Smooth muscle cell of the brain vasculature (primary cell): ENCODE measurements at places on chromosomes 4 and X.

- no peak for DNase-seq
Measured at GRCh38 chr4:179750374-179750773, 2308.1 kb upstream of the AGA start.

DNA sequence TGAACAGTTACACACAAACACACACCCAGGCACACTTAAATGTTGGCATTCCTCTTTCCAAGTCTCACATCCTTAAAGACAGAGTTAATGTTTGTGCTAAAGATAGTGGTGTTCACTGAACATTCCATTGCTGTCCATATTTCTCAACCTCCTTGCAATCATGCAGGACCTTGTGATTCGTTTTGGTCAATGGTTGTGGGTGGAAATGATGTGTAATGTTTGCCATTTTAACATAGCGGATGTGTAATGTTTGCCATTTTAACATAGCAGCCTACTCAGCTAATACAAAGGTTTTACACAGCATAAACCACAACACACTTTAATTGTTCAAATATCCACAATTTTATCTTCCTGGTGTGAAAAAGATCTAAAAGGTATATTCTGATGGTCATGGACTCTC, 93.9 kb downstream of the CEP44 start:
- no peak for DNase-seq

DNA sequence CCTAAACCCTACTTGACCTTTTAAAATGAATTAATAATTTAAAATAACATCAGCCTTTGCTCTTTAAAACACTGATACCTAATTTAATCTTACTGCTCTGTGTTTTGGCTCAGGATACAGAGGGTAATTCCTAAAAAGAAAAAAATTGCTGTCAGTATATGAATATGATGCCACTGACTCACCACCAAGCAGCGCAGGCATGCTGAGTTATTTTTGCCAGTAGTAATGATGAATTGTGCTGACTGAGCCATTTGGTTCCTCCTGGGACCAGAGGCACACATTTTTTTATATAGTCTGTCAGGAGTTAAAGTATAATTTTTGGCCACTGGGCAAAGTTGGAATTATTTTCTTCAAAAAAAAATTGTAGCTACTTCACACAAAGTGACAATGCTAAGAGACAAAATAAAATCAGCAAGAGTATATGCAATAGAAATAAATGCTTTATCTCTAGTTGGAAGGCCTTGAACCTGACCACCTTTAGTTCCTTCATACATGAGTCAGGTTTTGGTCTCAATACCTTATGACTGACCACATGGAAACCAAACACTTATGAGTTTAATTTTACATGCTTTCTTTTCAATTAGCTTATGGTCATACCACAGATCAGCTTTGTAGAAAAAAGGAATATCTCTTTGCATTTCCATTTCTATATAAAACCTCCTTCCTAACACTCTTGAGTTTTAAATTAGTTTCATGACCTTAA, 115.1 kb downstream of the PPP3CA start:
- peak; percentile 62 for DNase-seq

DNA sequence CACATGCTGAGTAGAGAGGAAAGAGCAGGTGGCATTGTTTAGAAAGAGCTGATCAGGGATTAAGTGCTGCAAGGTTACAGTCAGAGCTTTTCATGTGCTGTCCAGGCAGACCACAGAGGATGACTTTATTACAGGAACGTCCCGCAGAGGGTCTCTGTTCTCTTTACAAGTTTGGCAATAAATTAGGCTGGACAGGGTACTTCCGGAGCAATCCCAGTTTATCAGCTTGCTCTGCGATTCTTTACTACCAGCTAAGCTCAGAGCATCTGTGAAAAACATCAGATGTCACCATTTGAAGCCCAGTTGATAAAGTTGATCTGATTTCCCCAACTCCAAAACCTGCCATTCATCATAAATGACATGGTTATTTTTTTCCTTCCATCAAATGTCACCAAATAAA, 633.1 kb downstream of the NLGN4X start:
- no peak for DNase-seq

- no peak for DNase-seq
Measured at GRCh38 chrX:64642482-64642881, 247.2 kb upstream of the MTMR8 start.

GRCh38 chrX:11100281-11101035, 10.7 kb upstream of the HCCS start:
- DNase-seq: peak; percentile 18

DNA sequence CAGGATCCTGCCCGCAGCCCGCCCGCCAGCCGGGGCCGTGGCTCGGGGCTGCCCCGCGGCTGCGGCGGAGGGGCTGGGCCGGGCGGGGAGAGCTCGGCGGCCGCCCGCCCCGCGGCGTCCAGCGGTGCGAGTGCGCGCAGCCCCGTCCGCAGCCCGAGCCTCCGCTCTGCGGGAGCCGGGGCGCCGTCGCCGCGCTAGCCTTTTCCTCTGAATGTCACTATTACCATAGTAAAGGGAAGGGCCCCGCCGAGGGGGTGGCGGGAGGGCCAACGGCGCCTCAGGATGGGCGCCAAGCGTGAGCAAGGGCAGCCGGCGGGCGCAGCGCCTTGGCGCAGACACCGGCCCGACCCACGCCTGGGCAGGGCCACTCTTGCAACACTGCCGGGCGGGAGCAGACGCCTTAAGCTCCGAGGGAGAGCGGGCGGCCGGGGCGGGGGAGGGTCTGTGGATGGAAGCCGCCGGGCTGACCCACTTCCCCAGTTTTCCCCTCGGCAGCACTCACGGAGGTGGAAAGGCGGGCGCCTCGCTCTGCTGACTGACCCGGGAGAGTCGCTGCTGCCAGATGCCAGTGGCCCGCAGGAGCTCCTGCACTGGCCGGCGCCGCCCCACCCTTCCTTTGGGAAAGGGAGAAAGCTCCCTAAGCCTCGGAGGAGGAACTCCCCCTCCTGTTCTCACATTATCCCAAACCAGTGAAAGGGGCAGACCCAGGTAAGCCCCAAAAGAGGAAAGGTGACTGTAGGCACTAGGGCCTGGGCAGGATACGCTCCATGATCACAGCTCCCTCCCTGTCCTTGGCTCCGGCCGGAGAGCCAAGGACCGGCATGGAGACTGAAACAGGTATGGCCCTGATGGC, 329.4 kb downstream of the HNRNPD start:
- DNase-seq: no peak

GRCh38 chr4:139596034-139596683, 40.1 kb upstream of the SETD7 start:
- DNase-seq: no peak

DNA sequence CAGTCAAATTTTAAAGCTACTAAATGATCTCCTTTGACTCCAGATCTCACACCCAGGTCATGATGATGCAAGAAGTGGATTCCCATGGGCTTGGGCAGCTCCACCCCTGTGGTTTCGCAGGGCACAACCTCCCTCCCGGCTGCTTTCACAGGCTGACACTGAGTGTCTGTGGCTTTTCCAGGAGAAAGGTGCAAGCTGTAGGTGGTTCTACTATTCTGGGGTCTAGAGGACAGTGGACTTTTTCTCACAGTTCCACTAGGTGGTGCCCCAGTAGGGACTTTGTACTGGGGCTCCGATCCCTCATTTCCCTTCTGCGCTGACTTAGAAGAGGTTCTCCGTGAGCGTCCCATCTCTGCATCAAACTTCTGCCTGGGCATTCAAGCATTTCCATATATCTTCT, 845.2 kb downstream of the PCDH18 start:
- DNase-seq: no peak

GRCh38 chrX:130915302-130915701, 12.3 kb upstream of the ENOX2 start:
- no peak for DNase-seq

GRCh38 chr4:159047478-159048165, 55.3 kb upstream of the RAPGEF2 start:
- DNase-seq: no peak

GRCh38 chr4:138698641-138699040, 316.9 kb upstream of the NOCT start:
- DNase-seq: no peak

DNA sequence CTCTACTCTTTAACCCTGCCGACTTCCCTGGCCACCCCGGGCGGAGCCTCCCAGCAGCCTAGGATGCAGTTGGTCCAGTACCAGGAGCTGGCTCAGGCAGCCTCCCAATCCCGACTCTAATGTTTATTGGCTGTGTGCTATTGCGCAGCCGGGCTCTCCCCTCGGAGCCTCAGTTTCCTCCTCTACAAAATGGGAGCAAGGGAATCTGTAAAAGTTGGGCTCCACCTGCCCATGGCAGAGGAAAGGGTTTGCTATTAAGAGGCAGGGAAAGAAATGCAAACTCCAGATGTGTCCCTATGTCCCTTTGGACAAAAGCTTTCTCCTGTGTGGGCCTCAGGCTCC, 140.8 kb upstream of the PJA1 start:
- DNase-seq: no peak

DNA sequence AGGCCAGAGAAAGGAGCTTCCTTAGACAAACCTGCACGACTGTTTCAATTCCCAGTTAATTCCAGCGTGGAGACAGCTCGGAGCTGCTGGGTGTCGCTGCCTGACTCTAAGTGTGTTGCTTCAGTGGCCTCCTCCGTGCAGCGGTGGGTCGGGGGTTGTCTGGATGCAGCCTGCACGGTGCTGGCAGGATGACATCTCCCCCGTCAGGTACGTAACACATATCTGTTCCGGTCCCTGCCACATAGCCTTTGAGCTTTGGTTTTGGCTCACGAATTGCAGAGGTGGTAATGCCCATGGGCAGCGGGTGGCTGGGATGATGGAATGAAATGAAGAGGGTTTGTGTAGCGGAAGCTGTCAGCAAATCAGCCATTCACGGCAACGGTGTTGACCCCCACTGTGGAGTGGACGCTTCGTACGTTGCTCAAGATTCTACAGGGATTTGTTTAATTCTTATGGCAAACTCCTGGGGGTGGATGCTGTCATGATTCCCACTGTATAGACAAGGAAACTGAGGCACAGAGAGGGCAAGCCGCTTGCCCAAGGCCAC, 33.7 kb upstream of the HMX1 start:
- no peak for DNase-seq

DNA sequence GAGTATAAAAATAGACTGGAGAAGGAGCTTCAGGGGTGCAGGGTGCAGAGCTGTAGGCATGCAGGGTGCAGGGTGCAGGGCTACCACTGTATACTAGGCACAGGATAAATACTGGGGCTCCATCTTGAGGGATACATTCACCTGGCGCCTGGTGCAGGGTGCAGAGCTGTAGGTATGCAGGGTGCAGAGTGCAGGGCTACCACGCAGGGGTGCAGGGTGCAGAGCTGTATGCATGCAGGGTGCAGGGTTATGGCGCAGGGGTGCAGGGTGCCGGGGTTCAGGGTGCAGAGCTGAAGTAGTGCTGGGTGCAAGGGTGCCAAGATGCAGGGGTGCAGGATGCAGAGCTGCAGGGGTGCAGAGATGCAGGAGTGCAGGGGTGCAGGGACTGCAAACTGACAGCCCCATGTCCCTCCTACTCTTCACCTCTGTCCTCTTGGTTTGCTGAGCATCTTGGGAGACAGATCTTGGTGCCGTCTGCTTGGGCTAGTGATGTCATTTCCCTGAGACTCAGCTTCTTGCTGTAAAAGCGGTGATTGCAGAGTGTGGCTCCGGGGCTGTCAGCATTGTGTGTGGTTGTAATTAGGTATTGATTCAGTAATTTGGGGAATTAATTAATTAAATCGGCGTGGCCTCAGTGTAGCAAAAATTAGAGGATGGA, 91.2 kb downstream of the ADRA2C start:
- DNase-seq: no peak

- DNase-seq: peak; percentile 90
Measured at GRCh38 chr4:82430193-82430963, at the start of the genes ENOPH1 and HNRNPDL. TSS of gene ENOPH1 (plus strand) at chr4:82430590. CDS start at chr4:82430830, 240 bp downstream. TSS of gene HNRNPDL (minus strand) at chr4:82430462. CDS start at chr4:82429690, 772 bp downstream.

DNA sequence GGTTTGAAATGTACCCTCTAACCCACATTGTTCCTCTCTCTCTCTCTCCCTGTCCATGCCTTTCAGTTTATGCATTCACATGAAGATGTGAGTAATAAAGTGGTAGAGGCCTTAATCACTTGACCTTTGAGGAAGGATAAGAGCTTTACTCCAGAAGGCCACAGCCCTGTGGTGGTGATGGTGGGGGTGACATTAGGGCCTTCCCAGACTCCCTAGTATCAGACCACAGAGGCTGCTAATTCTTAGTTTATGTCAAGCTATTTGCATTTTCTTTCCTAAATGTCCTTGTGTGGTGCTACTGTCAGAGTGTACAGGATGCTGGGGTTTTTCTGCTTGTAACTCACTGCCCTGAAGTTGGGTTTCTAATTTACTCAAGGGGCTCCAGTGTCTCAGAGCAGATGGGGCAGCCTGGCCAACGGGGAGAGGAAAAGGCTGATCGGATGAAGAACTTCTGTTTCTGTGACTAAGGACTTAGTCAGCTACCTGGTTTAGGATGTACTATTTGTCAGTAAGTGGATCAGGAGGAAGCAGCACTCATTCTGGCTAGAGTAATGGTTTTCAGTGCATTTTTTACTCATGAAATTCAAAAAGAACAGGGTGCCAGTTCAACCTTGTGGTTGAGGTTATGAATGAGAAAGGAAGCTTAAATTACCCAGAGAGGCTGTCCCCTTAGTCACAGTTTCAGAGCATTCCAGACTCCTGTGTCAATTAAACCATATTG, 509.6 kb upstream of the DIPK2B start:
- DNase-seq: peak; percentile 20

- no peak for DNase-seq
Measured at GRCh38 chr4:113687067-113687718, 74.3 kb downstream of the CAMK2D start.

DNA sequence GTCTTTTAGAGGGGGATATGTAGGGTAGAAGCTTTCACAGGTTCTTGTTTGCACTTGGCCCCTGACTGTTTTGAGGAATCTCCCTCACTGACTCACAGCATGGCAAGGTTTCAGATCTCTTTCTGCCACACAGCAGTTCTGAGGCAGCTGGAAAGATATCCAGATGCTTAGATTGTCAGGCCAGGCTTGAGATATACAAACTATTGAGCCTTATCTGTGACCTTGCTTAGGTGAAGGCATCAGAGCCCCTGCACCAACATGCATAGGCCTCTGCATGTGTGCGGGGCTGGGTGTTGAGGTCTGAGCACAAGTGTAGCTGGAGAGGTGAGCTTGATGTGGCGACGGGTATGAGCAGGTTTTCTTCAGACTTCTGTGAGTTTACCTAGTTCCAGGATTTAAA, 80.9 kb upstream of the MSANTD1 start:
- DNase-seq: no peak

- DNase-seq: no peak
Measured at GRCh38 chrX:40506201-40506985, 74.4 kb upstream of the ATP6AP2 start.

DNA sequence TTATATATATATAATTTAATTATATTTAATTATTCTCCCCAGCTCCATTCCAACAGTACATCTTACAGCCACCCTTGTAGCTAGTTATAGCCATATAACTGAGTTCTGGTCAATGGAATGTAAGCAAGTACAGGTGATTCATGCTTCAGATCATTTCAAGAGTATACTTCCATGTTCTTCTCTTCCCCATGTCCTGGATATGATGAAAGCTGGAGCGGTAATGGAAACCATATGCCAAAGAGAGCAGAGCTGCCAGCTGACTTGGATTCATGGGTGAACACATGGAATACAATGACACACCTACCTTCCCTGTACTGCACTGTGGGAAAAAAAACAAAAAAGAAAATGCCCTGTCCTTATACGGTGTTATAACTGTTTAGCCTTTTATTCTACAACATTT, 17.5 kb upstream of the CORIN start:
- no peak for DNase-seq
